ENCODE measurements at places on chromosomes 11 and 22.

DNA sequence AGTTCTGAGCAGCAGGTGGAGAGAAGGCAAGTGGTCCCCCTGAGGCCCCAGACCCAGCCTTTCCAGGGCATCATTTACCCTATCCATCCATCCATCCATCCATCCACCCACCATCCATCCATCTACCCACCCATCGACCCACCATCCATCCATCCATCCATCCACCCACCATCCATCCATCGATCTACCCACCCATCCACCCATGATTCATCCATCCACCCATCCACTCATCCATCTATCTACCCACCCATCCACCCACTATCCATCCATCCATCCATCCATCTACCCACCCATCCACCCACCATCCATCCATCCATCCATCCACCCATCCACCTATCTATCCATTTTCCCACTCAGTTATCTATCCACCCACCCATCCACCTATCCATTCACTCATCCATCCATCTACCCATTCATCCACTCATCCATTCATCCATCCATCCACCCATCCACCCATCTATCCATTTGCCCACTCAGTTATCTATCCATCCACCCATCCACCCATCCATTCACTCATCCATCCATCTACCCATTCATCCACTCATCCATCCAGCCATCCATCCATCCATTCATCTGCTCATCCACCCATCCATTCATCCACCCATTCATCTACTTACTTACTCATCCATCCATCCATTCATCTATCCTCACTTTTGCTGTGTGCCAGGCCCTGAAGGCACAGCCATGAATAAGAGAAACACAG is 63.4 kb downstream of the MCM5 start:
- no peak for DNase-seq

- no peak for DNase-seq
Observed at GRCh38 chr11:73384531-73384871, 8.3 kb downstream of the RELT start.

- peak; percentile 17 for DNase-seq
Observed at GRCh38 chr11:47786373-47786772, 19.2 kb upstream of the FNBP4 start.

DNA sequence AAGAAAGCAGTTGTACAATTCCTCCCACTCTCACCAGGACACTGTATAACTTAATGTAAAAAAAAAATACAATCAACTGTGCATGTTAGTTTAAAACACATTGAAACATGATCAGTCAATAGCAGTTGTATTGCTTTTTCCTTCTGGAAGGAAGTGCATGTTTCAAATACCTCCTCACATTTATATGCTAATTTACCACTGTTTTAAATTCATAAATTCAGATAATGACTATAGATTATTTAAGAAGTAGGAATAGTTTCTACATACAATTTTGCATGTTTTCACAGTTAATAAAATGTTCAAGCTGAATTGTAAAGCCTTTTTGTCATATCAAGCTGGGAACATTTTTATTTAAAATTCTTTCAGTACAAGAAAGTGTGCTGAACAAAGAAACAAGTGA is 3.3 kb downstream of the GRIA4 start:
- DNase-seq: no peak

Measured in NCI-H446 treated with DMSO at 0.1 percent for 48 hours (cell line).